NCI-H1436 treated with DMSO at 0.1 percent for 48 hours (cell line): ENCODE measurements at places on chromosomes 16 and 17.

DNA sequence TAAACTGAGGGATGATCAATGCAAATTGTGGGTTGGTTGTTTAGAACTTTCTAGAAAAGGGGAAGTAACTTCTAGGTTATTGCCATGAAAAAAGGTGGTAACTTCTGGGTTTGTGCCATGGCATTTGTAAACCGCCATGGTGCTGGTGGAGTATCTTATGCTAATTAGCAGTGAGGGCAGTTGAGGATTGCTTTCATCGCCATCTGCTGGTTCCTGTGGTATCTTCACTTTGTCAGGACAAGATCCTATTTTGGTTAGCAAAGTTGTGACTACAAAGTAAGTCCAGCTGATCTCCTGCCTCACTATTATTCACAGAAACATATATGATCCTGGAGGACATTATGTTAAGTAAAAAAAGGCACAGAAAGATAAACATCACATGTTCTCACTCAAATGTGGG lies 1332.3 kb downstream of the CDH11 start:
- no peak for DNase-seq

GRCh38 chr17:40522961-40523310 lies 21.5 kb upstream of the TNS4 start:
- DNase-seq: no peak

GRCh38 chr16:69903865-69904415 lies 47.2 kb upstream of the CLEC18A start:
- no peak for DNase-seq

GRCh38 chr17:63547083-63547523 lies 3.2 kb upstream of the DCAF7 start:
- no peak for DNase-seq

DNA sequence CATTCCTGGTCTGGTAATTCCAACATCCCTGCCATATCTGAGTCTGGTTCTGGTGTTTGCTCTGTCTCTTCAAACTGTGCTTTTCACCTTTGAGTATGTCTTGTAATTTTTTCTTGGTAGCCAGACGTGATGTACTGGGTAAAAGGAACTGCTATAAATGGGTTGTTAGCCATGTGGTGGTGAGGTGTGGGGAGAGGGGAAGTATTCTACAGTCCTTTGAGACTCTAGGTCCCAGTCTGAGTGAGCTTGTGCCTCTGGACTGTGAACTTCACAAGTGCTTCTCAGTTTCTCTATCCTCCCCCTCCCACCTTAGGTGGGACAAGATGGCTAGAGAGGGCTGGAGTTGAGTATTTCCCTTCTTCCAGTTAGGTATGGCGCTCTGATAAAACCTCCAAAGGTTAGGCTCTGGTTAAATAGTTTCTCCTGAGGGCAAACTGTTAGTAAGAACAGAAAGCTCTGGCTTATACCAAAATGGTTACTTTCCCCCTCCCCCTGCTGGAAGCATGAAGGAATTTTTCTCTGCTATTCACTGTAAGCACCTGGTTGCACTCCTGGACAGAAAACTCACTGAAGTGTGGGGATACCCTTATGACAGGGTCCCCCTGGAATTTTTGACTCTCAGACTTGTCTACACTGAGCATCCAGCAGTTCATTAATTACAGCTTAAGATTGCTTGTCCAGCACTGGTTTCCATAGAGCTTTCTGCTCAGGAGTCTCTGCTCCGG lies 87.8 kb downstream of the MARCHF10 start:
- DNase-seq: no peak

DNA sequence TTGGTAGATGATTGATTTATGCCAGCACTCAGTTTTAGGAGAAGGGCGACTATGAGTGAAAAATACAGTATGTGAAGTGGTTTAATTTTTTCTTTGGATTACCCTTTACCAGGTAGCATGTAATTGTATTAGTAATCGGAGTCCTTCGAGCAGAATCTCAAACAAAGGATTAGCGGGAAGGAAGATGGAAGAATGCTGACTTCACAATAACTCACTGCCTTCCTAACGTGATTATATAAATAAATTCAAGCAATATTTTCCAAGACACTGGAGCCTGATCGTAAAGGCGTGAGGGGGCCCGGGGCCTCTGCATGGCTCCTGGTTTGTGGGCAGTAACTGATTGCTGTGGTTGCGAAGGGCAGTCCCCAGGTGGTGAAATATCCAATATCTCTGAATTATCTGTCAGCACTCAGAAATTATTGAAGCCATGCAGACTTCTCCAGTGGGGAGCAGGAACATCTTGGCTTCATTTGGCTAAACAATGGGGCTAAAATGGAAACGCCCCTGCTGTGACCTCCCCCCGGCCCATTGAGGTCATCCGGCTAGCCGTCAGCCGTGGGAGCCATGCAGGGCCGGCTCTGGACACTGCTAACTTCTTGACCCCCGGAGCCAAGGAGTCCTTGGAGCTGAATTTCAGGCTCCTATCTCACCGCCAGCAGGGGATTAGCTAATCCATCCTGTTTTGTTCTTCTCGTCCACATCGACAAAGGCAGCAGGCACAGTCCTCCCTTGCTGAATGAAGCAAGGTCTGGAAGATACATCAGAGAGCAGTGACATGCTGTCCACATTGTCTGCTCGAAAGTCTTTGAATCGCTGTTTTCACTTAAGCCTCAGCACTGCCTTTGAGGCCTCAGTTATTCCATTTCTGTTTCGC lies 295.9 kb upstream of the N4BP1 start:
- DNase-seq: no peak

- no peak for DNase-seq
Observed at GRCh38 chr17:83008186-83008510, 71.3 kb upstream of the METRNL start.
